ENCODE measurements at places on chromosomes 13 and 19.

DNA sequence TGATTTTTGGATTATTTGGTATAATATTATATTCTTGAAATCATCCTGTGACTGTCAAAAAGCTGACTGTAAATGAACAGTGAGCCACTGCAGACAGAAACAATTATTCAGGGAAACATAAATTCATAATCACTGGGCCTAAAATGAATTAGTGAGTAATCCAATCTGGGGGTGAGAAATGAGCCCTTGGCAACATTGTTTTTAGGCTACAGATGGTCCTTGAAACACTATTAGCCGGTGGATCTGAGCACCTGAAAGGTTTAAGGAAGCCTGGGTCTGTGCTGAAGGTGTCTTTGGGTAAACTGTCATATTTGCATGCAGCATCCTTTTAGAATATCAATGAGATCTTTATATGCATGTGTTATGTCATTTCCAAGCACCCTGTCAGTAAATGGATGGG, 290.7 kb downstream of the ATP8A2 start:
- DNase-seq: no peak

DNA sequence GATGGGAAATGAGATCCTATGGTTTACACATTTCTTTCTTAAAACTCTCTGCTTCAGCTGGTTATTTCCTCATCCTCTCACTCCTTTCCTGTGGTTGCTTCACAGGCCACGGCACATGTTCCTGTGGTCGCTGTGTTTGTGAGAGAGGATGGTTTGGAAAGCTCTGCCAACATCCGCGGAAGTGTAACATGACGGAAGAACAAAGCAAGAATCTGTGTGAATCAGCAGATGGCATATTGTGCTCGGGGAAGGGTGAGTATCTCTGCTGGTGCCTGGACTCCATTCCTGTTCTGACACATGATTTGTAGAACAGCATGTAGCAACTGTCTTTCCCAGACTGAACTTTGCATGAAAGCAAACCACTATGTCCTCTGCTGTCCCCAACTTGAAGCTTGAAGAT, 254.2 kb downstream of the ITGBL1 start:
- DNase-seq: peak; percentile 90

- DNase-seq: no peak
These were observed 69.5 kb upstream of the MCF2L start for GRCh38 chr13:112899281-112900225.

DNA sequence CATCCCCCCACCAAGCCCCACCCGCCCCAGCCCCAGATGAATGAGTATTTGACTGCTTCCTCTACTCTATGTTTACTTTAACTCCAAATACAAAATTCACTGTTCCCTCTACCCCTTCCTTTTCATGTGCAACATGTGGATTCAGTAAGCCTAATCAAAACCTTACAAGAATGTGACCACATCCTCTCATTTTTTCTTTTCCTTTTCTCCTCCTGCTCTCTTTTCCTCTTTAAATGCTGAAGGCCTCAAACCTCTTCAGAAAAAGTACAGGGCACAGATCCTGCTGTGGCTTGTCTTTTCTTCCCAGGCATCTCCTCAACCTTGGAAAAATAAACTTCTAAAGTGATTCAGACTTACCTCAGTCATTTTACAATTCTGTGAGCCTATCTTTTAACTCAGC, 119.0 kb downstream of the MYCBP2 start:
- peak; percentile 33 for DNase-seq

- no peak for DNase-seq
These were observed 12.7 kb downstream of the FOXO1 start for GRCh38 chr13:40653527-40654318.

DNA sequence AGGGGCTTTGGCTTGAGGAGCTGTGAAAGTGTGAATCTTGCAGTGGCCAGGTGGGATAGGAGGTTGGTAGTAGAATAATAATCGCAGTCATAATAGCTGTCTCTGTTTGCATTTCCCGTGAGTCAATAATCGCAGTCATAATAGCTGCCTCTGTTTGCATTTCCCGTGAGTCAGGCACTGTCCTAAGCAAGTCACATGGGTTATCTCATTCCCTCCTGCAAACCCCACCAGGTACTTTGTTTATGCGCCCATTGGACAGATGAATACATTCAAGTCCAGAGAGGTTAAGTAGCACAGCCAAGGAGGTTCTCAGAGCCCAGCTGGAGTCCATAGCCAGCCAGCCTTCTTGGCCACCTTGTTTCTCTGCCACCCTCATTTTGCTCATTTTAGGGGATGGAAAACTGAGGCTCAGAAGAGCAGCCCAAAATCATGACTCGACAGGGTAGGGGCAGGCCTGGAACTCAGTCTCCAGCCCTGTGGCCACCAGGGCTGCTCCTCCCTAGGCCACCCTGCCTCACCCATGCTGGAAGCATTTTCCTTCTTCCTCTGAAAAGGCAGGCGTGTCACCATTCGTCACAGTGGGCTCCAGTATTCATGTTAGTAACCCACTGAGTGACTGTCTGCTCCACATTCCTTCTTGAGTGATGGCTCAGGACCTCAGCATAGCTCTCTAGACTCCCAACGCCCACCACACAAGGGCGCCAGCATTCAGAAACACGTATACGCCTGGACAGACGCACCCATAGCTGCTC, 206.2 kb downstream of the URI1 start:
- DNase-seq: no peak

GRCh38 chr13:110597041-110597689, 18.2 kb upstream of the NAXD start:
- no peak for DNase-seq

GRCh38 chr19:1577929-1578618, 9.9 kb upstream of the MEX3D start:
- DNase-seq: no peak

DNA sequence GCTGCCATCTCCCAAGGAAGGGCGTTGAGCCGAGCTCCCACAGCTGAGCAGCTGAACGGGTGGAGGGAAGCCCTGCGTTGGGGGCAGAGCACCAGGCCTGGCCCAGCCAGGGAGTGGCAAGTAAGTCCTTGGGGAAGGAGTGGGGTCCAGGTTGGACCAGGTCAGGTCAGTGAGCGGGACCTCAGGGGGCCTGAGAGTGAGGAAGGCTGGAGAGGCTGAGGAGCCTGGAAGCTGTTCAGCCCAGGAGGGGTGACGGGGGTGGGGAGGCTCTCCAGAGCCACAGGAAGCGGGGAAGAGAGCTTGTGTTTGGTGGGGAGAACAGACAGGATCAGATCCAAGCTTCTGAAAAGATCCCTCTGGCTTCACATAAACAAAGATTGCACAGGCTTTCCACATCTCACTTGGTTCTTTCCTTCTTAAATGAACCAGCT, 55.4 kb upstream of the ATP12A start:
- DNase-seq: no peak

DNA sequence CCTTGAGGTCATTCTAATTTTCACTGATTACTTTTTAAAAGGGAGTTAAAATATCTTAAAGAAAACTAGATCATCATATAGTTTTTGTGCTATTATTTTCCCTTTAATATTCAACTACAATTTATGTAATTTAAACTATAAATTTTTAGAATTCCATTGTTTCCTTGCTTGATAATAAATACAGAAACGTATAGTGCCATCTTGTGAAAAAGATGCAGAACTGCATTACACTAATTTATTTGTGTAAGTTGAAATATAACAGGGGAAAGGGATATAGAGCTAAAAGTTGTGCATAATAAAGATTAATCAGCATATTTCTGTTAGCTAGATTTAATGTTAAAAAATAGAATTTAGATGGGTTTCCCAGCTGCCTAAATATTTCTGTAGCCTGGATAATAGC, 61.5 kb upstream of the TDRD3 start:
- peak; percentile 19 for DNase-seq

DNA sequence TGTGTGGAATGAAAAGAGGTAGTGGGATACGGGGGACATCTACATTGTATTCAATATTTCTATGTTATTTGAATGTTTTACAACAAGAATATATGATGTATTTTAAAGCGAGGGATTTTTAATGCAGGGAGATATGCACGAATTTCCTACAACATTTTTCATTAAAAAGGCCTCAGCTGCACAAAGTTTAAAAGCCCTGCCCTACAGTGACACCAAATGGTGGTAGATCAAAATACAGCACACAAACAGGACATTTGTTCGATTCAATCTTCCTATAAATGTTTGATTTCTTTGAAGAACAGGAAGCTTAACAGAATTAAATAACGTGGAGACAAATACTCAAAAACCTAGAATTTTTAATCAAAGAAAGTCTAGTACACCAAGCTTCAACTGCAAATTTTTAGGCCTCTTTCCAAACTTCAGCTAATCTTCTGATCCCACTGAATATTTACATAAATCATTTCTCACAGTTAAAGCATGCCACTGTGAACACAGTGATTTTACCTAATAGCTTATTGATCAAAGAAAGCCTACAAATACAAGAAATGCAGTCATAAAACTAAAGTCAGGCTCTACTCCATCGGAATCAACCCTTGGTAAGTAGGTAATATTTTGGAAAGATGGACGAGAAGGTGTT, 257.2 kb downstream of the DIAPH3 start:
- DNase-seq: peak; percentile 33

- no peak for DNase-seq
These were observed 37.3 kb downstream of the TNFSF13B start for GRCh38 chr13:108306860-108307259.

- DNase-seq: peak; percentile 47
These were observed 527.9 kb downstream of the FGF9 start for GRCh38 chr13:22198641-22199217.

DNA sequence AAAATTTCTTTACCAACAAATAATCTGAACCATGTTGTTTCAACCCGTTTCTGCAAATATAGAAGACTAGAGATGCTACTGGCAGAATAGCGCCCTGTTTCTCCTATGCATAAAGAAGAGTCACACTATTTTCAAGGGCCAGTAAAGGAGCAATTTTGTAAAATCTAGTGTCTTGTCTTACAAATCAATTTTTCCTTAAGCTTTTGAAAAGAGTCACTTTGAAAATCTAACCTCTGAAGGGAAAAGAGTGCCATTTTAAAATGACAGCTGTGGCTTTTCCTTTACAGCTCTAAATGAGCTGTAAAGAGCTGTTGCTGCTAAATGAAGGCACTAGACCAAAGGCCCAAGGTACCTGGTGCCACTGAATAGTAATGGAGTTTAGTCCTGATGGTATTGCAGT, 16.9 kb upstream of the GTF2F2 start:
- no peak for DNase-seq

DNA sequence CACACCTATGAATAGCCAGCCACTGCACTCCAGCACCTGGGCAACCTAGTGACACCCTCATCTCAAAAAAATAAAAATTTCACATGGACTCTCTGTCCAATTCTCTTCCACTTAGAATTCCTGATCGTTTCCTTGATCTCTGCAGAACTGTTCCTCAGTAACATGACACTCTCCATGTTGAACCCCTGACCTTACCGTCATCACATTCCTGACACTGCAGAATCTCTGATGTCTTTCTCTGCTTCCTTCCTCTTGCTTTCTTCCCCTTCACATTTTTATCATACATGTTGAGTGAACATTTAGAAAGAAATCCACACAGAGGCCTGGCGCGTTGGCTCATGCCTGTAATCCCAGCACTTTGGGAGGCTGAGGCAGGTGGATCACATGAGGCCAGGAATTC, 15.0 kb downstream of the ZNF114 start:
- no peak for DNase-seq

GRCh38 chr19:8017808-8018207, 12.4 kb upstream of the ELAVL1 start:
- DNase-seq: no peak

- no peak for DNase-seq
These were observed 296.5 kb downstream of the LMO7 start for GRCh38 chr13:75932636-75933035.

GRCh38 chr19:44607049-44607448, 6.3 kb upstream of the IGSF23 start:
- DNase-seq: no peak

DNA sequence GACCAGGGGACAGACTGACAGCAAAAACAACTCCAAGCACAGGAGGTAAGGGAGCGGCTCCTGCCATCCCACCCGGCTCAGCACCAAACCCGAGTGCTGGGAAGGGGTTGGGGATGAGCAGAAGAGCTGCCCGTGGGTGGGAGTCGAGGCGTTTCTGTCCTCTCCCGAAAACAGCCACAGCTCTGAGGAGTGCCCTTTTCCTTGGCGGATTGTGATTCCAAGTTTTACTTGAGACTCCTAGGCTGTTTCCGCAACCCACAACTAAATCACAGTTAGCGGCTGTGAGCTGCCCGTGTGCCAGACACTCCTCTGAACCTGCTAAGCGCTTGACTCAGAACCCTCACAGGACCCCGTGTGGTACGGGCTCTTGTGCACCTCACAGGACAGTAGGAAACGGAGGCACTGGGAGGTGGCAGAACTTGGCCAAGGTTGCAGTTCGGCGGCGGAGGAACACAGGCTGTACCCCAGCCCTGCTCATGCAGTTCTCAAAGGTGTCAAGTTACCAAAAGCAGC, 21.4 kb downstream of the CFAP97D2 start:
- DNase-seq: no peak

- no peak for DNase-seq
These were observed 53.5 kb downstream of the TNFSF13B start for GRCh38 chr13:108323031-108323430.

- no peak for DNase-seq
These were observed 837 bp downstream of the GNA15 start for GRCh38 chr19:3136684-3137055.

- peak; percentile 13 for DNase-seq
These were observed 302.0 kb upstream of the MIR17HG start for GRCh38 chr13:91045351-91046034.

GRCh38 chr13:22086597-22087330, 415.9 kb downstream of the FGF9 start:
- no peak for DNase-seq

GRCh38 chr19:29162694-29163093, 50.3 kb downstream of the UQCRFS1 start:
- no peak for DNase-seq

DNA sequence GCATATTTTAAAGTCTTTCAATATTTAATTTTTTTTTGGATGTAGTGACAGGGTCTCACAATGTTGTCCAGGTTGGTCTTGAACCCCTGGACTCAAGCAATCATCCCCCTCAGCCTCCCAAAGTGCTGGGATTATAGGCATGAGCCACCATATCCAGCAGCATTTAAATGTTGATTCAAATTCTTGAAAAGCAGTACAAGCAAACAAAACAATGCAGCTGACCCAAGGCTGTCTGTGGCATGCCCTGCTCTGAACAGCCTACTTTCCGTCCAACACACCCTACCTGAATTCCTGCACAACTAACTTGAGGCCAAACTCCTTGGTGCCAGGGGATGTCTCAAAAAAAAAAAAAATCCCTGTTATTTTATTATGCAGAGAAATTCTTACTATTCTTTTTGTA, 23.0 kb downstream of the NEK5 start:
- DNase-seq: no peak

GRCh38 chr19:31450696-31451095, 101.5 kb upstream of the TSHZ3 start:
- no peak for DNase-seq

- DNase-seq: no peak
These were observed 29.5 kb downstream of the FPR3 start for GRCh38 chr19:51824281-51825005.

GRCh38 chr19:7099597-7099921, 30.1 kb downstream of the ZNF557 start:
- DNase-seq: no peak

DNA sequence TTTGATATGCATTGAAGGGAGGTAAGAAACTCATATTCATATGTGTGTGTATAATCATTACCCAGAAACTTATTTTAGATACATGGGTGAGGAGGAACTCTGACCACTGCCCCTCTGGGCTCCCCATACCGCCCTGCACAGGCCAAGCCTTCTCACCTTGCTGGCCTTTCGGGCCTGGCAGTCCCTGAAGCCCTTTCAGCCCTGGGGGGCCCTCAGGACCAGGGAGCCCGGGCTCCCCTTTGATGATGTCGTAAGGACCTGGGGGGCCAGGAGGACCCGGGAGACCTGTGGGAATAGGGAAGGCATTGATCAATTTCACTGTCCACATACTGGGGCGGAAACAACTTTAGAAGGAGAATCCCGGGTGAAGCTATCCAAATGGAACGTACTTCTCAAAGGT, 142.3 kb downstream of the COL4A1 start:
- DNase-seq: no peak
